Right cardiac atrium (tissue), 5 donors: ENCODE measurements at places on chromosomes 13 and 19. TPM values are rescaled to one million over a fixed set of nuclear protein-coding genes. Genes with fewer than 3 reads are reported as not detected.

METTL21C gene
- total RNA-seq = not detected

TMEM190 gene
- total RNA-seq = not detected

SYCN gene
- total RNA-seq = not detected

- DNase-seq = peak; percentile 53
These were observed at the start of gene PMIS2 for GRCh38 chr19:35585848-35586247. Gene PMIS2, plus strand, starts transcription at chr19:35586173. Its CDS starts 87 bp downstream, at chr19:35586260.

GRCh38 chr13:33963134-33963533 lies 145.2 kb downstream of the RFC3 start:
- DNase-seq = no peak

- DNase-seq = no peak
These were observed 14.5 kb downstream of the SLC46A3 start for GRCh38 chr13:28704282-28704681.
